Activated T-cell treated with anti-CD3 and anti-CD28 coated beads for 48 hours (primary cell): ENCODE measurements at places on chromosomes 5 and 9.

DNA sequence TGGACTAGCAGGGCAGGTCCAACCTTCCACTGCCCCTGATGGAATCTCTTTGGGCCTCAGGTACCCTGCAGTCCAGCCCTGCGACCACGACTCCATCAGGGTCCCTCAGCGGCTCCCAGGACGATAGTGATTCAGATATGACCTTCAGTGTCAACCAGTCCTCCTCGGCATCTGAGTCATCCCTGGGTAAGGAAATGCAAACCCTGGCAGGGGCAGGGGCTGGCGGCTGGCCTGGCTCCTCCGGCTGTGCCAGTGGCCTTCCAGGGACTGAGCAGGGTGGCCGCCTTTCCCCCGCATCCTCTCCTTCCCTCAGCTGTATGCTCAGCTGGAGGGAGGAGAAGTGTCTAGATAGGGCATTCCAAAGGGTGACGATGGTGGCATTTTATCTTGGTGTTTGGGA is 45.0 kb downstream of the NEURL1B start:
- DNase-seq, result no peak

GRCh38 chr5:37844009-37844408 is 4.2 kb upstream of the GDNF start:
- no peak for DNase-seq

- DNase-seq, result no peak
Observed at GRCh38 chr5:135821061-135821801, 13.2 kb upstream of the SLC25A48 start.

- no peak for DNase-seq
Observed at GRCh38 chr5:137215261-137215660, 283.9 kb downstream of the SPOCK1 start.

GRCh38 chr9:114851306-114851705 is 45.5 kb upstream of the TNFSF15 start:
- no peak for DNase-seq

DNA sequence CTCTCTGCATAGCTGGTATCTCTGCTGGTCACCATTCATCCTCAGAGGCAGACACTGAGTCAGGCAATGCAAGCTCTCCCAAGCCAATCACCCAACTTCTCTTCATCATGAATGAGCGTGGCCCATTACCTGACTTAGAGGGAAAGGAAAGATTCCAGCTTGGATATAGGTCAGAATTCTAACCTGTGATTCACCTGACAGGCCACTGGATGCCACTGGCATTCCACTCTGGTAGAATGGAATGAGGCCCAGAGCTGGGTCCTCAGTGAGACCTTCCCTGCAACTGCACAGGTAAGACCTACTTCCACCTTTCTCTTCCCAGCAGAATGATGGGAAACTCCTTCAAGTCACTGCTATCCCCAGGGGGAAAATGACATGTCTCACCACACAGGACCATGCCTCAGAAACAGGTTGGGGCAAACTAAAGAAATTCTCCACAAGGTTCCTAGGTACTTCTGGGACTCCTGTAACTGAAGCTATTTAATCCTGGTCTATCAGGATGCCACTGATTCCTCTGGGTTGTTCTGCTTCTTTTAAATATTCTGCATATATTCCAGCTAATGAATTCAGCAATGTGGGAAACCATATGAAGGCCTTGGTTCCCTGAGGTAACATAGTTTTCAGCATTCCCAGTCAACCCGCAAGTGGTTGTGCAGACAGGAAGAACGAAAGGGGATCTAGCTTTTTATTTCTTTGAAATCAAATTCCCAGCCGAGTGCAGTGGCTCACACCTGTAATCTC is 62.0 kb downstream of the SUSD1 start:
- no peak for DNase-seq

- peak; percentile 68 for DNase-seq
Observed at GRCh38 chr9:137305060-137305797, 3.2 kb upstream of the NRARP start.

GRCh38 chr5:99032234-99033013 is 103.6 kb upstream of the CHD1 start:
- no peak for DNase-seq

DNA sequence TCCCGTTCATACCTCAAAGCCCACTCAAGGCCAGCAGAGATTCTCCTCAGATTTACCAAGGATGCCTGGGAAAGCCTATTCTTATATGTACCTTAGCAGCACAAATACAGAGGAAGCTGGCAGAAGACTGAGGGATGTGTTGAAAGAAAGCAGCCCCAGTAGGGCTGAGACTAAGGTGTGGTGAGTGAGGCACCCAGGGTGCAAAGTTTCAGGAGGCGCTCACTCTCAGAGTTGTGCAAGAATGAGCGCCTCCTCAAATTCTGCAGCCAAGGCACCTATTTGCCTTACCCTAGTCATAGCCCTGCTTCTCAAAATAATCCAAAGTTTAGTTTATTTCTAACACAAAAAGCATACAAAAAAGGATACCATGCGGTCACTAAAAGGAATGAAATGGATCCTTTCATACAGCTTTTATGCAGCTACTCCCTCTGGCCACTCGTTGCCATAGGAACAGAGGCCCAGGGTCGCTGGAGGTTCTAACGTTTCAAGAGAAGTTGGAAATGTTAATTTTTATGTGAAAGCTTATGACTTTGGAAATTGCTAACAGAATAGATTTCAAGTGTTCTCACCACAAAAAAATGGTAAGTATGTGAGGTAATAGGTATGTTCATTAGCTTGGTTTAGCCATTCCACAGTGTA is 79.7 kb upstream of the SMIM23 start:
- DNase-seq, result no peak

DNA sequence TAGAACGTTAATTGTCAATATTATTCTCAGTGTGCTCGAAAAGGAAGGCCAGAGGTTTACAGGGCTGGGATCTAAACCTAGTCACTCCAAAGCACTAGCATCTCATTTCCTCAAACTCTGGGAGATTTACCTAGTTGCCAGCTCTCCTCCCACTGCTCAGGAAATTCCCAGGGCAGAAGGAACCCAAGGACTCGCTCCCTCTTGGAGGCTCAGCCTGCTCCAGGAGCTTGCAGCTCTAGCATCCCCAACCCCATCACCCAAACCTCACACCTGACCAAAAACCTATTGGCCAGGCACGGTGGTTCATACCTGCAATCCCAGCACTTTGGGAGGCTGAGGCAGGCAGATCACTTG is 26.0 kb downstream of the SERINC5 start:
- DNase-seq, result no peak

GRCh38 chr5:10593531-10594181 is 29.8 kb downstream of the ANKRD33B start:
- DNase-seq, result no peak
